IMR-90 (cell line): ENCODE measurements at places on chromosomes 7 and 10. TPM values are rescaled to one million over a fixed set of nuclear protein-coding genes. Genes with fewer than 3 reads are reported as not detected.

Gene GPR37
- 9.2 and 9.3 TPM in 2 replicates for total RNA-seq

- peaks cover 25% of the 10 kb centered on the region for H3K4me1 ChIP-seq
- no peaks in the 10 kb centered on the region for H3K27me3 ChIP-seq
- no peak overlapping the region for H3K27ac ChIP-seq
- no peak overlapping the region for H3K4me3 ChIP-seq
Measured at GRCh38 chr10:77159538-77160110, 478.0 kb downstream of the KCNMA1 start.

DNA sequence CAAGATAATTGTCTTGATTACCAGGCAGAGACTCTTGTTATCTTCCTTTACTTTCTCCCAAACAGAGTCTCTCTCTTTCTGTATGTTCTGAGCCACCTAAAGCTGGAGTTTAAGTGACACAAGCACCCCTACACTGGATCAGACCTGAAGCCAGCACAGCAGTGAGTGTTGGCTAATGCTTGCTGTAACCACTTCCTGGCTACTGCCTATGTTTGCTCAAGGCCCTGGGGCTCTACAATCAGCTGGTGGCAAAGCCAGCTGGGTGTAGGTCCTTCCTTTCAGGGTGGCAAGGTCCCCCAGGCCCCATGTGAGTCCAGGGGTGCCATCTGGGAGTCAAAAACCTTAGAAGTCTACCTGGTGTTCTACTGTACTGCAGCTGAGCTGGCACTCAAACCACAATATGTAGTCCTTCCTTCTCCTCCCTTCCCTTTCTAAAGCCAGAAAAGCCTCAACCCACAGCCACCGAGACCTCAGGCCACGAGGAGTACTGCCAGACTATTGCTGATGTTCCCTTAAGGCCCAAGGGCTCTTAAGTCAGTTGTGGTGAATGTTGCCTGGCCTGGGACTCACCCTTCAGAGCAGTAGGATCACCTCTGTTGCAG lies 416.3 kb downstream of the ADRA2A start:
- H3K4me3 ChIP-seq: no peak overlapping the region
- no peaks in the 10 kb centered on the region for H3K4me1 ChIP-seq
- no peaks in the 10 kb centered on the region for H3K27me3 ChIP-seq
- H3K27ac ChIP-seq: no peak overlapping the region

GRCh38 chr7:78039790-78040776 lies 241.5 kb downstream of the PHTF2 start:
- DNase-seq: no peak
- no peaks in the 10 kb centered on the region for H3K27me3 ChIP-seq
- H3K27ac ChIP-seq: no peak overlapping the region
- H3K4me3 ChIP-seq: no peak overlapping the region
- no peaks in the 10 kb centered on the region for H3K36me3 ChIP-seq

- peaks cover 59% of the 10 kb centered on the region for H3K36me3 ChIP-seq
- H3K4me3 ChIP-seq: no peak overlapping the region
- no peaks in the 10 kb centered on the region; the same call in 1 of the 2 replicates for H3K4me1 ChIP-seq
- no peak overlapping the region for H3K27ac ChIP-seq
Measured at GRCh38 chr10:102159051-102159597, 6.9 kb downstream of the NOLC1 start.
